ENCODE measurements at places on chromosomes 5 and 9.
A peak's percentile ranks its signal among the peaks of the same experiment; 100 is the strongest.

- DNase-seq, result no peak
Measured at GRCh38 chr5:112512901-112513300, 93.8 kb upstream of the EPB41L4A start.

- no peak for DNase-seq
Measured at GRCh38 chr9:131817627-131818026, 77.8 kb upstream of the RAPGEF1 start.

- DNase-seq, result no peak
Measured at GRCh38 chr9:72592502-72593403, 71.3 kb downstream of the TMC1 start.

GRCh38 chr9:114697951-114698351 lies 16.0 kb upstream of the TEX48 start:
- no peak for DNase-seq

GRCh38 chr5:65984098-65984885 lies 57.9 kb downstream of the ERBIN start:
- DNase-seq, result no peak

- no peak for DNase-seq
Measured at GRCh38 chr5:122056913-122057312, 21.1 kb downstream of the LOX start.

- DNase-seq, result no peak
Measured at GRCh38 chr5:158852622-158853021, 247.1 kb downstream of the EBF1 start.

- no peak for DNase-seq
Measured at GRCh38 chr9:7042124-7042523, 284.4 kb downstream of the KDM4C start.

DNA sequence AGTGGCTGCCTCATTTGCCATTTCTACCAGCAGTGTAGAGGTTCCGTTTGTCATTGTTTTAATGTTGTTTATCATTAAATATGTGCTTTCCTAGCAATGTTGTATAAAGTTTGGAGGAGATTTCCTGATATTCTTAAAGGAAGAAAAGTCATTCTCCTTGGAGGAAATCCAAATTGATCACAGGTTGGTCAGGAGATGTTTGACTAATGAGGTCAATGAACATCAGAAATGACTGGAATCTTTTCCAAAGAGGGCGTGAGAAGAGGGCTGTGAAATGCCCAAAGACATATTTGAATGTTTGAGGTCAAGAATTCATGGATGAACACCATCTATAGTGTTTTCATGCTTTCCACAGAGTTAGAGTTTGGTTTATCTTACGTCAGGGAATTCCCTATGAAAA lies 471.3 kb downstream of the MAT2B start:
- DNase-seq, result no peak

DNA sequence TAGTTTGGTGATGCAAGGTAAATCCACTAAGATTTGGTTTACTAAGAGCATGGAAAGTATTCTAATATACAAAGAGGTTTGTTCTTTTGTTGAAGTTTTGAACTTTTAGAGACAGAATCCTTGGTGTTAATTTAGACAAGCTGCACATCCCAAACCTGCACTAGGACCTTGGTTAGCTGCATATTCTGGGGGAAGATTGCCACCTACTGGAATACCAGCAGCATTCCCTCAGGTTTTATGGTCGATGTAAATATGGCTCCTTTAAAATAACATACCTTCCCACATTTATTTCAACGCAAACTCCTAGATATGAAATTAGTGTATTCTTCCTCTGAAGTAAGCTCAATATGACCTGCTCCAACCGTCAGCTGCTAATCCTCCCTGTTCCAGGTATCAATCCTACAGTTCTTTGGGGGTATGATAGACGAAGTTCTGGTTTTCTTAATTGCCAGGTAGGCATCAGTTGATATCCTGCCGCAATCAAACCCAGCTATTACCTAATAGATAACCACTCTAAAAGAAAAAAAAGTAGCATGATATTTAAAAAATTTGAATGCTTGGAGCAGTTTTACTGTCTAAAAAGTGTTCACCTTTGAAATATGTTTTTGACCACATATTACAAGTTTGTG lies 624.1 kb downstream of the ISL1 start:
- no peak for DNase-seq

- no peak for DNase-seq
Measured at GRCh38 chr5:34447424-34447823, 208.7 kb upstream of the RAI14 start.

GRCh38 chr9:125784286-125785049 lies 37.3 kb downstream of the PBX3 start:
- DNase-seq, result no peak

DNA sequence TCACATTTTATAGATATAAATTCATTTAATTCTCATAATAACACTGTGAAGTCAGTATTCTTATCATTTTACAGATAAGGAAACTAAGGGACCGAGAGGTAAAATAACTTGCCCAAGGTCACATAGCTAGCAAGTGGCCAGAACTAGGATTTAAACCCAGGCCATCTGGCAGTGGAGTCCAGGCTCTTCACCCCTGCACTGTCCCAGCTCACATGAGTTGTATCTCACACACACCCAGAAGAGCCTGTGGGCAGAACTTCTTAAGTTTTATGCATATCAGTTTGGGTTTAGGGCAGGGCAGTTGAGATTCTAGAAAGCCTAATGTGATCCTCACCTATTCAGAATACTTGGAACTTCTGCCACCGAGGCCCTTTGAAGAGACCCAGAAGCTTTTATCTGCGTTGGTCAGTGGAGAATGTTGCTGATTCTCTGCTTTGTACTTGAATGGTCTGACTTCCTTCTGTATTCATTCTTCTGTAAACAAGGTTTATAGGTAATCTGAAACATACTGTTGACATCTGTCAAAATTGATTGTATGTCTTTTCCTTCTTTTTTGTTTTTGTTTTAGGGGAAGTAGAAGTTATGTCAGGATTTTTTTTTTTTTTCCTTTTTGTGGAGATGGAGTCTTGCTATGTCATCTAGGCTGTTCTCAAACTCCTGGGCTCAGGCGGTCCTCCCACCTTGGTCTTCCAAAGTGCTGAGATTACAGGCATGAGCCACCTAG lies 75.8 kb downstream of the KIAA1958 start:
- no peak for DNase-seq

DNA sequence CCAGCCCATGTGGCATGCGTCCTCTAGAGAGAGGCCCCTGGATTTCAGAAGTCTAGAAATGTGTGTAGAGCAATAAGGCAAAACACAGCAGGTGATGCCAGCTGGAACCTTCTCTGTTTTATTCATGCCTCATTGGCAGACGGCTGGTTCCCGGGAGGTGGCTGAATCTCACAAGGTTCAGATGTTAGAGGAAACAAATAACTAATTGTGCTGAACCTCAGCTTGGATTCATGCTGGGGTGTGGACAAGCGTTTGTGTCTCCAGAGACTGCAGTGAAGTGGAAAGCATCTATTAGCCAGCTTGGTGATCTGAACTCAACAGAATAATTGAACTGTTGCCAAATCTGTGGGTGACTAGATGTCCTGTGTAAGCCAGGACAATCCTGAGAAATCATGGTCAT lies 131.1 kb upstream of the NR4A3 start:
- no peak for DNase-seq

GRCh38 chr5:37533851-37534250 lies 154.7 kb downstream of the WDR70 start:
- no peak for DNase-seq

DNA sequence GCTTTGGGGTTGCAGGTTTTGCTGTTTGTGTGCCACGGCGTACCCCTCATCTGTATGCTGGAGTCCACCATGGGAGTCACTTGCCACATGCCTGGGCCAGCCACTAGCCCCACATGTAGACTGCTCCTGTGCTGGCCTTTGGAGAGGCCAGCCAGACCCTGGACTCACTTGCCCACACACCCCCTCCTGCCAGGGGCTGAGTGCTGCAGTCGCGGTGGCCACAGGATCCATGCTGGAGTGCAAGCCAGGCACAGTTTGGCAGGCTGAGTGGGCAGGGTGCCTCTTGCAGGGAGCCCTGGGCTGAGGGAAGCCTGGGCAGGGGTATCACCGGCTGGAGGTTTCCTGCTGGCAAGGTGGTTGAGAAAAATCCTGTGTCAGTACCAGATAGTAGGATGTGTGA lies 25.6 kb upstream of the GCNT1 start:
- DNase-seq, result no peak

DNA sequence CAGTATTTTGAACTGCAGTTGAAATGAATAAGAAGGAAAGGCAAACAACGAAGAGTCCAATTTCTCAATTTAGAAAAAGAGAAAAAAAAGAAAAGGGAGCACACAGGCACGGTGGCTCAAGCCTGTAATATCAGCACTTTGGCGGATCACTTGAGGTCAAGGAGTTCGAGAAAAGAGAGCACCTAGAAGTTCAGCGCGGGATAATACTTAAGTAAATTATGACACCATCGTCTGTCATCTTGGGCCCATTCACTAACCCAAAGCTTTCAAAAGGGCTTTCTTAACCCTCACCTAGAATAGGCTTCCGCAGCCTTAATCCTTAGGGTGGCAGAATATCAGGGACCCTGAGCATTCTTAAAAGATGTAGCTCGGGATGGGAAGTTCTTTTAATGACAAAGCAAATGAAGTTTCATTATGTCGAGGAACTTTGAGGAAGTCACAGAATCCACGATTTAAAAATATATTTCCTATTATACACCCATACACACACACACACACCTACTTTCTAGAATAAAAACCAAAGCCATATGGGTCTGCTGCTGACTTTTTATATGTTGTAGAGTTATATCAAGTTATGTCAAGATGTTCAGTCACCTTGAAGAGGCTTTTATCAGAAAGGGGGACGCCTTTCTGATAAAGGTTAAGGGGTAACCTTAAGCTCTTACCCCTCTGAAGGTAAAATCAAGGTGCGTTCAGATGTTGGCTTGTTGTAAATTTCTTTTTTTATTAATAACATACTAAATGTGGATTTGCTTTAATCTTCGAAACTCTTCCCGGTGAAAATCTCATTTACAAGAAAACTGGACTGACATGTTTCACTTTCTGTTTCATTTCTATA lies 602 bp upstream of the CD274 start:
- no peak for DNase-seq

DNA sequence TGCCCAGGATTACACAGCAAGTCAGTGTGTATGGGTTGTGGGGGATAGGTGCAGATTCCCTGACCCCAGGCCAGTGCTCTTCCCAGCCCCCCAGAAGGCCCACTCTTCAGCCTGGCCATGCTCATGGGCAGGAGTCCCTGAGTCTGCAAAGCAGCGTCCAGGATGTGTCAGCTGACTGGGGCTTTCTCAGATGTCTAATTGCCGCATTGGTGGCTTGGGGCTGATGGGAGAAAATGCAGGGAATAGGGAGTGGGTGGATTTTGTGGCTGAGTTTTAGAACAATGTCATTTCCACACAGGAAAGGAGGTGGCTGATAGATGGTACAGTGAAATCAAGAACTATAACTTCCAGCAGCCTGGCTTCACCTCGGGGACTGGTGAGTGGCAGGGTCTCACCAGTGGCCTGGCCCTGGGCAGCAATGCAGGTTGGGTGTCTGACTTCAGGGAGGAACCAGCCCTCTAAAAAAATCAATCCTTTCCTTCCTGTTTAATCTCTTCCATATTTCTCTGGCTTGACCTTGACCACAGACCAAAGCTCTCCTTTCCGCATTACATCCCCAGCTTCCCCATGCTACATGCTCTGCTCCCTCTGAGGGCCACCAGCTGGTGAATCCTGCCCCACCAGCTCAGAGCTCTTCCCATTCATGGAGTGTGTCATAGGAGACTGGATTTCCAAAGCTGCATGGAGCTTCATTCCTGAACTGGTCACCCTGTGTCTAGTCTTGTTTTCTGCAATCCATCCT lies 14.2 kb downstream of the GLIPR2 start:
- DNase-seq, result no peak

GRCh38 chr5:111984044-111984443 lies 227.1 kb upstream of the NREP start:
- peak; percentile 89 for DNase-seq

DNA sequence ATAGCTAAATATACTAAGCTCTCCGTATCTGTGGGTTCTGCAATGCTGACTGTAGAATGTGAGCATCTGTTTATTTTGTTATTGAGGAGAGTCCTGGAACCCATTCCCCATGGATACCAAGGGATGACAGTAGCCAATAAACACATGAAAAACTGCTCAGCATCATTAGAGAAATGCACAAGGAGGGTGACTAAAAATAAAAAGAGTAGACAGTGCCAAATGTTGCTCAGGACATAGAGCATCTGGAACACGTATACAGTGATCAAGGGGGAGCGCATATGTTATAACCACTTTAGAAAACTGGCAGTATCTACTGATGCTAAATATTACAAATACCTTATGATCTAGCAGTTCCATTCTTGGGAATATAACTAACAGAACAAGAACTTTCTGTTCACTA lies 31.0 kb downstream of the MARCHF6 start:
- DNase-seq, result no peak

DNA sequence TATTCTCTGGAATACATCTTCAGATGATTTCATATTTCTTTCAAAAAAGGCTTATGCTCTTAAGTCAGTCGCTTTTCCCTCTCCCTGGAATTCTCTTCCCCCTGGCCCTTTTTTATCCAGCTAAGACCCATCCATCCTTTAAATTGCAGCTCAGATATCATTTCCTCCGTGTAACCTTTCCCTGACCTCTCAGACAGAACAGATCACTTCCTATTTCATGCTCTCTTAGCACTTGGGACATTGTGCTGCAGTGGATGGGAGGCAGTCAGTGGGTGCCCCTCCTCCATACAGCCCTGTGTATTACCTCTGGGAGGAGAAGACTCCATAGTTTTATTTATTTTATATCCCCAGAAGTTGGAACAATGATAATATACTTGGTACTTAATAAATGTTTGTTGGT lies 423.4 kb downstream of the ISL1 start:
- DNase-seq, result no peak

- peak; percentile 69 for DNase-seq
Measured at GRCh38 chr5:78537821-78538220, 110.8 kb downstream of the LHFPL2 start.

DNA sequence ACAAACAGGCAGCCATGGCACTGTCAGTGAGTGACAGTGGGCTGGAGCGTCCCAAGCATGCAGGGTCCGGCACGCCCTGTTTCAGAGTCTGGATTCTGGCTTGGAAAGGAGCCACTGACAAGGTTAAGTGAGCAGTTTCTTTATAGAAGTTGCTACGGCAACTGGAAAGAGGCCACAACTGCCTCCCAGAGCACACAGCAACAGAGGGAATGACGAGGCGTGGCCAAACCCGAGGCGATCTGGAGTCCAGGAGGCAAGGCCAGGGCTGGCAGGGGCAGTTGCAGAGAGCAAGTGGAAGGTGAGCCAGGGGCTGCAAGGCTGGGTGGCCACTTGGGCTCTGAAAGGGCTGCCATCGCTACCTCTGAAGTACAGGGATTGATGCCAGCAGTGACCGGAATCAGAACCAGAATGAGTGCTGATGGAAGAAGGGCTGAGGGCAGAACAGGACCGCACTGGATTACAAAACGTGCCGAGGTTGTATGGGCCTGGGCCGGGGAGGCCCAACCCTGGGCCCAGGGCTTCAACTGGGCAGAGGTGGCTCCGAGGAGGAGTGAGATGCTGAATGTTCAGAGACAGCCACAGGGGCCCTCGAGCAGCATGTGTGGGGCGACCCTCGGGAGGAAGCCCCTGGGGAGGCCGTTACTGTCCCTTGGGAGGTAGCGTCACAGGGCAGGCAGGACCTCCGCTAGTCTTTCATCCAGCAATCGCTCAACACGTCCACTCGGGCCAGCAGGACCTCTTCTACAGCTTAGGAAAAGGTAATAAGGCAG lies 4.6 kb downstream of the MRPL41 start:
- DNase-seq, result peak; percentile 65

GRCh38 chr9:36934478-36935065 lies 99.5 kb downstream of the PAX5 start:
- DNase-seq, result no peak

Data from osteoblast (primary cell).